ENCODE measurements at places on chromosomes 1 and 21. TPM values are rescaled to one million over a fixed set of nuclear protein-coding genes. Genes with fewer than 3 reads are reported as not detected.

The C1orf94 gene
- total RNA-seq, result not detected

- H3K4me1 ChIP-seq, result peaks cover 2% of the 10 kb centered on the region
- H3K36me3 ChIP-seq, result peaks cover 10% of the 10 kb centered on the region
- peaks cover 8% of the 10 kb centered on the region for H3K27me3 ChIP-seq
- no peak for DNase-seq
- peak overlapping the region; percentile 7 for H3K4me3 ChIP-seq
Observed at GRCh38 chr1:4734791-4735190, 80.4 kb downstream of the AJAP1 start.

The ASCL5 gene
- total RNA-seq, result not detected

The MT1HL1 gene
- not detected for total RNA-seq

DNA sequence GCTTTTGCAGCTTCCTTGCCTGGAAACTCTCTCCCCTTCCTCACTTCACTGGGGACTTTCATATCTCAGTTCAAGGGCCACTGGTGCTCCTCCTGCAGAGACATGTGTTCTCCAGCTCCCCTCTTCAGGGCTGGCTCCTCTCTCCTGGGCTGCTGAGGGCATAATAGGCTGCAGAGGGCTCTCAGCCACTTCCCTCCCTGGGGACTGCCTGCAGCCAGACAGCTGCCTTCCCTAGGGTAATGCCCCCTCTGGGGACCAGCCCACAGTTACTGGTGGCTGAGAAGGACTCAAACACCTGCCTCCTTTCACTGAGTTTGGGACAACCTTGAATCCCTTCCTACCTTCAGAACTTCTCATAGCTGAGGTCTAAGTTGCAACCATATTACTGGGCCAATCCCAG, 104.8 kb upstream of the POU3F1 start:
- H3K27ac ChIP-seq, result no peak overlapping the region
- H3K36me3 ChIP-seq, result peaks cover 14% of the 10 kb centered on the region
- H3K4me3 ChIP-seq, result no peak overlapping the region
- H3K27me3 ChIP-seq, result peaks cover 2% of the 10 kb centered on the region
